ENCODE measurements at places on chromosomes 12 and 14.

- no peak for DNase-seq
Observed at GRCh38 chr12:114499338-114499737, 93.4 kb upstream of the TBX5 start.

DNA sequence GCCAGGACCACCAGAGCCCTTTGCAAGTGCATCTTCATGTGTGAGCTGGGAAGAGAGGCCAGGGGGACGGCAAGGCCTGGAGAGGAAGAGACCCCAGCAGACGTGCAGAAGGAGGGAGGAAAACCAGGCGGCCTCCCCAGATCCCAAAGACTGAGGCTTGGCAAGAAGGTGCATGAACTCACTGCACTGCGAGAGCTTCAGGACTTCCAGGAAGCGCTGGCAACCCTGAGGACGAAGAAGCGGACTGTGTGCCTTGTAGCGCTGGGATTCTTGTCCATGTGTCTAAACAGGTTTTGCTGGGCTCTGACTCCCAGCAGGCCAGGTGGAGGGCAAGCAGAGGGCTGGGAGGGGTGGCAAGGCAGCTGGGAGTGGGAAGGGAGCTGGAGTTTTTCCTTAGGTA lies 939 bp downstream of the TGFB3 start:
- no peak for DNase-seq

DNA sequence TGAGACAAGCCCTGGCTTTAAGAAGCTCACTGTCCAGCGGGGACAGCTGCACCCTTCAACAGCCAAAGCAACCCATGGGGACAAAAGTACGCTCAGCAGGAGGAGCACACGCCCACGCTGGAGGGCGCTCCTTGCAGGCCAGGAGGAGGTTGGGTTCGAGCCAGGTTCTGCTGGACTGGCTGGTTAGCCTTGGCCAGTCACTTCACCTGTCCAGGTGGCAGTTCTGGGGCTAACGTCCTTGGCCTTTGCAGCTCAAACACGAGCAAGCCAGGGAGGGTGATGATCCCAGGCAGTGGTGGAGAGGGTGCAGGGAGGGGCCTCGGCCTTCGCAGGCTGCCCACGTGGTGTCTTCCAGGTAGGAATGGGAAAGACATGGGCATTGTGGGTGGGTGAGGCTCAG lies 13.1 kb downstream of the CHGA start:
- DNase-seq = no peak

DNA sequence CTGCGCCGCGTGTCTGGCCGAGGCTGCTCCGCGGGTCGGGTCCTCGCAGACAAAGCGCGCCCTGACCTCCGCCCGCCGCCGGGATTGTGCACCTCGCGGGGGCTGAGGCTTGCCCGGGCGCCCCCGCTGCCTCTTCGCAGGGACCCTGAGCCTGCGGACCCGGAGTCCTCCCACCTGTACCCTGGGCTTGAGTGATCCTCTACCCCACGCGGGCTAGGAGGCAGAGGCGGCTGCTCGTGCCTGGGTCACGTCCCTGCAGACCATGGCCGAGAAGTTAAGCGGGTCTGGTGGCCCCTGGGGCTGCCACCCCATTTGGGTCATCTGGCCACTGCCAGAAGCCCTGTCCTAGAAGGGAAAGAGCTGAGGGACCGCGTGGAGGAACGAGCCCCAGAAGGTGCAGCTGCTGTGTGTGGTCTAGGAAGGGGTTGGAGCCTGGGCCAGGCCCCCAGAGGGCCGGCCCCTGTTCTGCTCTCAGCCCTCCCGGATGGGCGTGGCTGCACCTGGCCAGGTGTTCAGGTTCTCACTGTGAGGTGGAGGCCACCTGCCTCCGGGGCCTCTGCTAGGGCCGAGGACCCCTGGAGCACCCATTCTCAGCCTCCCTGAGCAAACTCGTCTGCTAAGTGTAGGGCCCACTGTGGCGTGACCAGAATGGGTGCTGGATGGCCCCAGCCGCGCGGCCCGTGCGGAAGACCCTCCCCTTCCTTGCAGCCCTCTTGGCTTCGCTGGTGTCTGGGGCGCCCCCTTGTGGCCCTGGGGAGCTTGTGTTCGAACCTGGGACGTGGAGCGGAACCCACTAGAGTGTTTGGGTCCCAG lies 49.6 kb downstream of the LRCOL1 start:
- peak; percentile 95 for DNase-seq

DNA sequence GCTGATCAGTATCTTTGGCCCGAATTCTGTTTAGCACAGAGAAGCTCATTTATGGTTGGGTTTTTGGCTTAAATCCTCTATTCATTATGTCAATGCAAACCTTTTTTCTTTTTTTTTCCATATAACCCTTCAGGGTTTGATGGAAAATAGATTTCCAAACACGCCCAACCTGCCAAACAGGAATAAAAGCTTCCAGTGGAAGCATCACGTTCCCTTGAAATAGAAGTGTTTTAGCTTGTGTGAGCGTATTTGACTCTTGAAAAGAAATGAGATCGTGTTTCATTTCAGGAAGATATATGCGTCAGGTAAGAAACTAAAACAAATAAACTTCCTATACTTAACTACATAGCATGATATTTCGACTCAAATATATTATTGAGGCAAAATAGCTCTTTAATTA lies at the start of gene PIK3C2G:
TSS of gene PIK3C2G (plus strand) at position 246 of the 400 bp plus-strand sequence. CDS start 20,564 bp downstream, outside the sequence.
- DNase-seq = no peak

DNA sequence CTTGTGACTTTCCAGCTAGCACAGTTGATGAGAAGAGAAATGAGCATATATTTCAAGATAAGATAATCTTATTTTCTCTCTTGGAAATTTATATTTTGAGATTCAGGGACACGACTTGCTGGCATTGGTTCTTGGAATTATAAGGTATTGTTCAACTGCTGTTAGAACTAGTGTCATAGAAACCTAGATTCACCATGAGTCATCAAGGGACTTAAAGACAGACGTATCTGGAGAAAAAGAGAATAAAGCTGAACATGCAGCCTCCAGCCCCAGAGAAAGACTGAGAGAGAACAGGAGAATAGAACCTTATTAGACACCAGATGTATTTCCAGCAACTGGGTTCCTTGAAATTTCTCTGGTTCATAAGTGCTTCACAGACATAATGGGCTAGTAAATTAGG lies 194.4 kb upstream of the PPFIA2 start:
- no peak for DNase-seq

DNA sequence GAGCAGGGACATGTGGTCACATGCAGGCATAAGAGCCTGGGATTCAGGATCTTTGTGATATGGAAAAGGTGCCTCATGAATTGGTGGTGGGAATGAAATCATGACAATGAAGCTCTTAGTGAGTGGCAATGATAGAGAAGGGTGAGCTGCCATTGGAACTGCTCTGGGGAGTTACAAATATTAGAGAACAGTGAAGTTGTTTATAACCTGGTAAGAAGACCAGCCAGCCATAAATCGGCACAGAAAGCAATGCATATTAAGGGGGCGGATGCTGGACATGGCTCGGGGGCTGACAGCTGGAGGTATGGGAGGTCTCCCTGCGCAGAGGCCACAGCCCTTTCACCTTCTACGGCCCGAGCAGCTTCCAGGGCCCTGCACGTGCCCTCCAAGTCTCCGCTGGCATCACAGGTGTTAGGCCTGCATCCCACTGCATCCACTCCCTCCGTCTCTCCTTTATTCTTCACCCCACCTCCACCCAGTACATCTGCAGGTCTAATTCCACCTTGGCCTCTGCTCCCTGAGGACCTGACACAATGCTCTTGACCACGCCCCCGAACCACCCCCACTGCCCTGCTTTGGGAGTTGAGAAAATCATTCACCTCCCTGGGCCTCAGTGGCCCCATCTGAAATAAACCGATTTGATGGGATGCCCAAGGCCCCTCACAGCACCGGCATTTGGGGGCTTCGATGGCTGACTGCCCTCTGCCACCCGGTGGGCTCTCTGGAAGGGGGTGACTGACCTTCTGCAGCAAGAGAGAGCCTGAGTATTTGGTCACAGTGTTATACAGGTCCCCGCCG lies 4.1 kb downstream of the CACNA2D4 start:
- no peak for DNase-seq

GRCh38 chr14:61632807-61633206 lies 62.5 kb upstream of the HIF1A start:
- no peak for DNase-seq

DNA sequence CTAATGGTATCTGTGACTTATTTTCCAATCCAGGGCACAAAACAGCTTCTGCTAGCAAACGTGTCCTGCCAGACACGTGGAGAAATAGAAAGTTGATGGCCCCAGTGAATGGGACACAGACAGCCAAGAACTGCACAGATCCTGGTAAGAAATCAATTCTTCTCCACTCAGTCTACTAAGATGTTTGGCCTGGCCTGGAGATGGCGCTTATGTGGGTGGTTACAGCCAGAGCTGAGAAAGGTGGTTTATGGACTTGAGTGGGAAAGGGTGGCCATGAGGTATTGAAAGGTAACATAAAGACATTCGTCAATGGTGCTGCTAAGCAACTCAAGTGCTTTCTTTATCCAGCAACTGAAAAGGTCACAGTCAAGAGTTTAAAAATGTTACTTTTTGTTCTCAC lies 2.9 kb downstream of the SLC24A4 start:
- no peak for DNase-seq

DNA sequence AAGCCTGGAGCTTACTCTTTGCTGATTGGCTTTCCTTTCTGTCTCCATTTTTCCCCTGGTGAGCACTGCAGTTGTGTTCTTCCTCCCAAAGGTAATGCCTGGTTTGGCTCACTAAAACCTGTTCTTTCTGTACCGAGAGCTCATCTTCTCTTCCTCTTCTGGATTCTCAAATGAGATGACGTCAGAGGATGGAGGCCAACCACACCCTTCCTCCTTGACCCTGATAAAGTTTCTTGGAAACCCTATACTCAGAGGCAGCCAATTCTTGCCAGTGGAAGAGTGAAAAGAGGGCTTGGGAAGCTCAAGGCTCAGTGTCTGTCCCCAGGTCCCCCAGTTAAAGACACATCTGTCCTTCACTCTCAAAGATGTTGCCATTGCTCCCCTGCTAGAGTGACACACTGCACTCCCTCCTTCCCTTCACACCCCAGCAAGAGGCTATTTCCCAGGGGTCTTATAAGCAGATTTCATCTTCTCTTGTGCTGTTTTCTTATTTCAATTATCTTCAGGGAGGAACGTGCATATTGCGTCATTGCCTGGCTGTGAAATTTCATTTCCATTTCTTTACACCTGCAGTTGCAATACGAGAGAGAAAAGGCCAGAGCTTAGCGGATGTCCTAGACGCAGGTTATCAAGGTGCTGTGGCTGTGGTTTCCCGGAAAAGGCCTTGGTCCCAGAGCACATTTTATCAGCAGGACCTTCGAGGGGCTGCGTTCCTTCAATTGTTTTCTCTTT lies 27.3 kb downstream of the NTF3 start:
- no peak for DNase-seq

GRCh38 chr14:104932676-104933631 lies 8.3 kb downstream of the PLD4 start:
- DNase-seq = peak; percentile 88

GRCh38 chr12:6763380-6763779 lies 2.8 kb upstream of the PTMS start:
- DNase-seq = no peak

DNA sequence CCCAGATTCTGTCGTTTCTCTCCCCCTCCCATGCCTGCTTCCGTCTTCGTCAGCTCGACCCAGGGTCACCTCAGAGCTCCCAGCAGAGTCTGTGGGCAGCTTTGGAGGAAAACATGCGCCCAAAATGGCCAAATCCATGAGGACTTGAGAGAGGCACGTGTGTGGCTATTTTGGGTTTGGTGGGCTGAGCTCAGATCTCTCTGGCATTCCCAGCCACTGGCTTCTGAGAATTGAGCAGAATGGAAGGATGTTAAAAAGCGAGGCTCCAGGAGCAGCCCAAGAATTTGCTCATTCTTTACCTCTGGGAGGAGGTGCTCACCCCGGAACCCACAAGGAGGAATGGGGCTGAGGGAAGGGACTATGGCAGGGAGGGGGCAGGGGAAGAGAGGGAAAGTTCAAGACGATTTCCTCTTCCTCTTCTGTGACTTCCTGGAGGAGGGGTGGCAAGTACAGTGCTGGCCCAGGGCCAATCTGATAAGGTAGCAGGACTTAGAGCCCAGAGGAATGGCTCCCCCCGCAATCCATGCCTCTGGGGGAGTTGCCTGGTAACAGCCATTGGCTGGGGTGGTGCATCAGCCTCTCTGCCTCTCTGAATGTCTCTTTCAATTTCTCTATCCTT lies 20.1 kb downstream of the TSPAN9 start:
- DNase-seq = no peak

- no peak for DNase-seq
Observed at GRCh38 chr14:50978888-50979287, 34.6 kb upstream of the PYGL start.

DNA sequence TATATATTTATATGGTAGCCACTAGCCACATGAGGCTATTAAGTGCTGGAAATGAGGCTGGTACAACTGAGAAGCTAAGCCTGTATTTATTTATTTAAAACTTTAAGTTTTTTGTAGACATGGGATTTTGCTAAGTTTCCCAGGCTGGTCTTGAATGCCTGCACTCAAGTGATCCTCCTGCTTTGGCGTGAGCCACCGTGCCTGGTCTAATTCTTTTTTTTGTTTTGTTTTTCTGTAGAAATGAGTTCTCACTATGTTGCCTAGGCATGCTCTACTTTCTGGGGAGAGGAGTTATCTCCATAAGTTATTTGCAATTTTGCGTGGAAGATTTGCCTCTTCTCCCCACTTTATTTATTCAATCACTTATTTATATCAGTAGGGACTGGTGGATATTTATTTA lies 4.8 kb upstream of the SNRNP35 start:
- no peak for DNase-seq

DNA sequence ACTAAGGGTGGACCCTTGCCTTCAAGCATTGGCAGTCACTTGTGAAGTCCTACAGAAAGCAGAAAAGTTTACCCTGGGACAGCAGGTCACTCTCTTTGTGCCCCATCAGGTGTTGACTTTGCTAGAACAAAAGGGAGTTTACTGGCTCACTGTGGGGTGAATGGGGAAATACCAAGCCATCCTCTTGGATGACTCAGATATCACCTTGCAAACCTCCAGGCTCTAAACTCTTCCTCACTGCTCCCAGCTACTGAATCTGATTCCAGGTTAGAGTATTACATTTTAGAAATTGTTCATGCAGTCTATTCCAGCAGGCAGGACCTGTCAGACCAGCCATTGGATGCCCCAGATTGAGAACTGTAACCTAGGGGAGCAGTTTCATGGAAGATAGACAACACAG lies 7.3 kb upstream of the EDDM3B start:
- no peak for DNase-seq

GRCh38 chr14:72863216-72864006 lies 30.5 kb downstream of the DPF3 start:
- DNase-seq = no peak

GRCh38 chr14:51228391-51228790 lies 11.7 kb upstream of the TMX1 start:
- DNase-seq = no peak

- DNase-seq = no peak
Observed at GRCh38 chr12:128767518-128767917, 56.2 kb downstream of the SLC15A4 start.

- DNase-seq = no peak
Observed at GRCh38 chr12:91139286-91139685, 28.0 kb upstream of the LUM start.

- DNase-seq = no peak
Observed at GRCh38 chr14:33406766-33407165, 468.1 kb downstream of the NPAS3 start.

GRCh38 chr12:56437430-56438176 lies 11.6 kb downstream of the TIMELESS start:
- DNase-seq = no peak

- no peak for DNase-seq
Observed at GRCh38 chr12:100675432-100675831, 101.9 kb downstream of the GAS2L3 start.

- DNase-seq = no peak
Observed at GRCh38 chr14:20512177-20512905, 7.0 kb downstream of the RNASE10 start.

GRCh38 chr12:64633011-64633939 lies 23.0 kb downstream of the RASSF3 start:
- no peak for DNase-seq

All from HuH-7.5 (cell line).